ENCODE measurements at places on chromosomes 12 and 14.

- no peaks in the 10 kb centered on the region for H3K36me3 ChIP-seq
- no peak overlapping the region for H3K27ac ChIP-seq
- H3K4me1 ChIP-seq, result peaks cover 22% of the 10 kb centered on the region
- DNase-seq, result peak; percentile 87
- no peak overlapping the region for H3K4me3 ChIP-seq
- H3K27me3 ChIP-seq, result no peaks in the 10 kb centered on the region
These were observed 71.3 kb downstream of the ANKRD9 start for GRCh38 chr14:102437997-102438915.

DNA sequence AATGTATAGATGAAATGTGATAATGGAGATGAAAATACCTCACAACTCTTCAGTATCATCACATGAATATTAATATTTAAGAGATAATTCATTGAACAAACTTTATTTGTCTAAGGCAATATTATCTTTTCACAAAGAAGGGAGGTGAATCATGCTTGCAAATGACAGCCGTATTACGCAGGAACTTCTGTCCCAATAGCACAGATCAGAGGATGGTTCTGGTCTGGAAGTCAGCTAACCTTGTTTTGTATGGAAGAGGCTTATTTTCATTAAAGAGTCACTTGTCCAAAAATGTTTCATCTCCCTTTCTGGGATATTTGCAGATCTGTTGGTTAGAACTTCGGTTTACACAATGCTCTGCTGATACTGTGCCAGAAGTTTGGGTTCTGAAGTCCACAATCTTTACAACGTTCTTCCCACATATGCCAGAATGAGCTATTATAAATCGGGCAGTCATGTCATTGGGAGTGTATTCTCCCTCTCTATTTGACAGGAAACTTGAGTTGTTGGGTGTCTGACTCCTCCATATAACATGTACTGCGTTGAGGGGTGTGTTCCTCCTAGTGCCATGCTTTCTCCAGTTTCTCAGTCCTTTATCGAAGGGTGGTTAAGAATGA, 29.8 kb downstream of the YY1 start:
- H3K4me3 ChIP-seq, result no peak overlapping the region
- H3K27me3 ChIP-seq, result no peaks in the 10 kb centered on the region
- no peak overlapping the region for H3K27ac ChIP-seq
- no peak for DNase-seq
- H3K36me3 ChIP-seq, result peaks cover 34% of the 10 kb centered on the region

- H3K4me3 ChIP-seq, result no peak overlapping the region
- DNase-seq, result no peak
These were observed 33.5 kb upstream of the EVL start for GRCh38 chr14:100031506-100032281.

- no peaks in the 10 kb centered on the region for H3K36me3 ChIP-seq
- no peaks in the 10 kb centered on the region for H3K27me3 ChIP-seq
- H3K4me1 ChIP-seq, result no peaks in the 10 kb centered on the region
- DNase-seq, result no peak
These were observed 9.3 kb upstream of the DENND5B start for GRCh38 chr12:31600252-31600651.

GRCh38 chr12:26331960-26332359, 136.6 kb downstream of the SSPN start:
- H3K36me3 ChIP-seq, result no peaks in the 10 kb centered on the region
- no peaks in the 10 kb centered on the region for H3K4me1 ChIP-seq
- no peaks in the 10 kb centered on the region for H3K27me3 ChIP-seq
- no peak overlapping the region for H3K27ac ChIP-seq
- no peak for DNase-seq
- H3K4me3 ChIP-seq, result no peak overlapping the region

DNA sequence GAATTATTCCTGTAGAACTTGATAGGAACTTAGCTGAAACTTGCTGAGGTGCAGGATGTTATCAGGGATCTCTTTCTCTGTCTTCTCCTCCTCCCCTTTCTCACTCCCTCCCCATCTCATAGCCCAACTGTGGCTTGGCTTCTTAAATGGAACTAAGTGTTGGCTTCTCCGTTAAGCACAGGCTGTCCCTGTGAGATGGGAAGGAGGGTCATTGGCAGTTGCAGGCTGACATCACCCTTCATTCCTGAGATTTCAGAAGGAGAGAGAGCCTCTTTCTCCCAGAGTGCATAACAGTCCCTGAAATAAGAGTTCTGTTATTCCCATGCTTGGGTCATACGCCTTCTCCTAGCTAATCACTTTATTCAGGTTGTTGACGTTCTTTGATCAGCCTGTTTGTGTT, 162.0 kb downstream of the UNC79 start:
- H3K27me3 ChIP-seq, result no peaks in the 10 kb centered on the region
- no peak overlapping the region for H3K4me3 ChIP-seq
- no peak for DNase-seq
- no peaks in the 10 kb centered on the region for H3K36me3 ChIP-seq
- no peak overlapping the region for H3K27ac ChIP-seq
- H3K4me1 ChIP-seq, result no peaks in the 10 kb centered on the region

GRCh38 chr12:52438305-52439301, 4.4 kb upstream of the KRT75 start:
- H3K27me3 ChIP-seq, result peaks cover 3% of the 10 kb centered on the region
- H3K27ac ChIP-seq, result no peak overlapping the region
- H3K4me1 ChIP-seq, result no peaks in the 10 kb centered on the region
- H3K36me3 ChIP-seq, result no peaks in the 10 kb centered on the region
- DNase-seq, result peak; percentile 46

- no peaks in the 10 kb centered on the region for H3K27me3 ChIP-seq
- no peak overlapping the region for H3K27ac ChIP-seq
- H3K4me1 ChIP-seq, result peaks cover 6% of the 10 kb centered on the region
These were observed 81.5 kb downstream of the BHLHE41 start for GRCh38 chr12:26043135-26044006.

GRCh38 chr14:65492266-65492665, 79.7 kb downstream of the FUT8 start:
- DNase-seq, result no peak
- no peak overlapping the region for H3K27ac ChIP-seq
- H3K36me3 ChIP-seq, result no peaks in the 10 kb centered on the region
- no peak overlapping the region for H3K4me3 ChIP-seq
- H3K4me1 ChIP-seq, result no peaks in the 10 kb centered on the region

GRCh38 chr14:94227029-94227428, 52.9 kb downstream of the PPP4R4 start:
- no peak overlapping the region for H3K27ac ChIP-seq
- H3K4me3 ChIP-seq, result no peak overlapping the region
- no peaks in the 10 kb centered on the region for H3K4me1 ChIP-seq
- H3K36me3 ChIP-seq, result no peaks in the 10 kb centered on the region

- no peak overlapping the region for H3K4me3 ChIP-seq
- no peaks in the 10 kb centered on the region for H3K4me1 ChIP-seq
- DNase-seq, result no peak
- no peaks in the 10 kb centered on the region for H3K27me3 ChIP-seq
- no peaks in the 10 kb centered on the region for H3K36me3 ChIP-seq
- no peak overlapping the region for H3K27ac ChIP-seq
These were observed 31.6 kb upstream of the RIN3 start for GRCh38 chr14:92481811-92482555.

- no peak overlapping the region for H3K4me3 ChIP-seq
- no peak overlapping the region for H3K27ac ChIP-seq
- no peaks in the 10 kb centered on the region for H3K27me3 ChIP-seq
- no peaks in the 10 kb centered on the region for H3K36me3 ChIP-seq
These were observed 51.2 kb downstream of the ACSS3 start for GRCh38 chr12:81128930-81129554.

- no peak overlapping the region for H3K27ac ChIP-seq
- H3K4me3 ChIP-seq, result no peak overlapping the region
- H3K4me1 ChIP-seq, result no peaks in the 10 kb centered on the region
- DNase-seq, result no peak
- no peaks in the 10 kb centered on the region for H3K36me3 ChIP-seq
These were observed 80.8 kb downstream of the TMTC1 start for GRCh38 chr12:29702972-29703371.

DNA sequence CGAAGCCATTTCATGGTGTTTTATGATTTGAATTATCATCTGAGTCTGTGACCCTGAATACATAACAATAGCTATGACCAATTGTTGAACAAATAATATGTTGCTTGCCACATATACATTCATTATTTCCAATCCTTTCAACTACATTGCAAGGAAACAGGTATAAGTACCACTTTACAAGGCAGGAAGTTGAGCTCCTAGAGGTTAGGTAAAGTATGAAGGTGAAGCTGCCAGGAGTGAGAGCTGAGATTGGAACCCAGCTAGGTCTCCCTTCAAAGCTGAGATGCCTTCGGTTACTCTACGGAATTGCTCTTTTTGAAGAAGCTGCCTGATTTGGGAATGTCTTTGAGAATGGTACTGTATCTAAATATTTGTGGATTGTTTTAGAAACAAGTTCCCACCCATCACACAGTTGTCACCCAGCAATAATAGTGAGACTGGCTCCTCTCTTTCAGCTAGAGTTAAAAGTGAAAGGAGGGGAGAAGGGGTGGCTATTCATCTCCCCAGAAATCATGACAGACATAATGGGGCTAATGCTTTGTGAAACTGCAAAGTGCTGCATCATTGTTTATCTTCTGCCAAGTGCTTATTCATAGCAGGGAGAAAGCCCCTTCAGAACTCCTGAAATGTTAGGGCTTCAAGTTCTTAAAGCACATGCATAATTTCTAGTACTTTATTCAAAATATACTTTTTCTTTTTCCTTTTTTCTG, 75.9 kb upstream of the AMIGO2 start:
- H3K27me3 ChIP-seq, result no peaks in the 10 kb centered on the region
- no peak overlapping the region for H3K4me3 ChIP-seq
- no peaks in the 10 kb centered on the region for H3K4me1 ChIP-seq
- no peak overlapping the region for H3K27ac ChIP-seq
- DNase-seq, result no peak

- H3K27ac ChIP-seq, result no peak overlapping the region
- no peaks in the 10 kb centered on the region for H3K4me1 ChIP-seq
- H3K27me3 ChIP-seq, result no peaks in the 10 kb centered on the region
- H3K36me3 ChIP-seq, result no peaks in the 10 kb centered on the region
These were observed 38.7 kb upstream of the CRY1 start for GRCh38 chr12:107131832-107132616.

DNA sequence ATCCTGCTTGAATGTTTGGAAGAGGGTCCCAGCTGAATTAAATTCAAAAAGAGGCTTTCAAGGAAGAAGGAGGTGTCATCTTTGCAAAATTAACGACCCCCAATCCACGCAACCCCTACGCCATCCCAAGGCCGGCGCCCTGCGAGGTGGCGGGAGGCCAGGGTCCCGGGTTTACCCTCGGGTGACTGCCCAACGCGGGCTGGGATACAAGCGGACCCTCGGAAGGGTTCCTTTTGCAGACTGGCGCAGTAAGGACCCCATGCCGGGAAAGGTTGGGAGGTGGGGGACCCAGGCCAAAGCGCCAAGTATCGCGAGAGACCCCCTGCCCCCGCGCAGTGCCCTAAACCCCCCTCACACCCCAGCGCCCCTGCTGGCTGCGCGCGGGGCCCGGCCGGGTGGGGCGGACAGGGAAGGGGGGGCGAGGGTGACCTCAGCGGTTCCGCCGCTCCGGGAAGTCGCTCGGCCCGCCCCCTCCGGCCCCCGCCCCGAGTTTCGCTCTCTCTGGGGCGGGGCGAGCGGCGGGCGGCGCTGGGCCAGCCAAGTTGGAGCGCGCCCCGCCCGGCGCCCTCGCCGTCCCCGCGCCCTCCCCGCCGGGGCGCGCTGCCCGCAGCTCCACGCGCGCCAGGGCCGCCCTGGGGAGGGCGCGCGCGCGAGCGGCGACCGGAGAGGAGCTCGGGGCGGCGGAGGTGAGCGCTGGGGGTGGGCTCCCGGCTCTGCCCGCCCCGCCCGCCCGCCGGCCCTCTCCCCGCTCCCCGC, 708 bp upstream of the ZBTB42 start:
- H3K4me3 ChIP-seq, result peak overlapping the region; percentile 61
- no peaks in the 10 kb centered on the region for H3K36me3 ChIP-seq
- H3K4me1 ChIP-seq, result peaks cover 46% of the 10 kb centered on the region

- no peak overlapping the region for H3K4me3 ChIP-seq
- no peaks in the 10 kb centered on the region for H3K4me1 ChIP-seq
- H3K27ac ChIP-seq, result no peak overlapping the region
- DNase-seq, result no peak
- H3K36me3 ChIP-seq, result no peaks in the 10 kb centered on the region
- H3K27me3 ChIP-seq, result no peaks in the 10 kb centered on the region
These were observed 322.1 kb downstream of the RGS6 start for GRCh38 chr14:72254202-72254936.

- H3K4me3 ChIP-seq, result no peak overlapping the region
- no peaks in the 10 kb centered on the region for H3K36me3 ChIP-seq
- H3K27me3 ChIP-seq, result no peaks in the 10 kb centered on the region
- H3K4me1 ChIP-seq, result no peaks in the 10 kb centered on the region
These were observed 474.8 kb downstream of the TMTC2 start for GRCh38 chr12:83161456-83161855.

DNA sequence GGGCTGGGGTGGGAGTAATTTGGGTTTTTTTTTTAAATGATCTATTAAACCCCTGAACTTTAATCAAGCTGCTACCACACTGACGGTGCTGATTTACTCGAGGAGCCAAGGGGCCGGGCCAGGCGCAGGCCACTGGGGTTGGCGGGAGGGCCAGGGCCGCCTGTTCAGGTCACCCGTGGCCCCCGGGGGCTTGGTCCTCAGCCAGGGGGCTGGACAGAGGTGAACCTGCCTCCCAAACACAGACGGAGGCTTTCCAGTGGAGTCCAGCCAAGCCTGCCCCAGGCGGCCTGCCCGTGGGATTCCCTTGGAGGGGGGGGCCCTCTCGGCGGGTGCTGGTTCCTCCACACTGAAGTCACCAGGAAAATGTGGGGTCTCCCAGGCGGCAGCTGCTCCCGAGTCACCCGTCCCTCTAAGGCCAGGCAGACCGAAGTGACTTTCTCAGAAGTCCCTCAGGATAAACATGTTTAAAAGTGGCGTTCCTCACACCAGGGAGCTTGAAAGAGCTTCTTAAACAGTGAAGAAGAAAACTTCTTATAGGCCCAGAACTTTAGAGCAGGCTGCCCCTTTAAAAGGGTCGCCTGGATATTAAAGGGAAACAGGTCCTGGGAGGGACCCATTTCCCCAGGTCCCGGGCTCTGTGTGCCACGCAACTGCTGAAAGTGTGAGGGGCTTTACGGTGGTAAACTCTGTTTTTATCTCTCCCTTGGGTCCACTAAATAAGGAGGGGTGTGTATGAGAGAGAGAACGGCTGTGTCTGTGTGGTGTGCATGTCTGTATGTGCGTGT, 167.2 kb upstream of the GSC start:
- H3K4me1 ChIP-seq, result no peaks in the 10 kb centered on the region
- DNase-seq, result no peak
- peak overlapping the region; percentile 28 for H3K27ac ChIP-seq
- H3K4me3 ChIP-seq, result no peak overlapping the region
- H3K36me3 ChIP-seq, result no peaks in the 10 kb centered on the region
- no peaks in the 10 kb centered on the region for H3K27me3 ChIP-seq

DNA sequence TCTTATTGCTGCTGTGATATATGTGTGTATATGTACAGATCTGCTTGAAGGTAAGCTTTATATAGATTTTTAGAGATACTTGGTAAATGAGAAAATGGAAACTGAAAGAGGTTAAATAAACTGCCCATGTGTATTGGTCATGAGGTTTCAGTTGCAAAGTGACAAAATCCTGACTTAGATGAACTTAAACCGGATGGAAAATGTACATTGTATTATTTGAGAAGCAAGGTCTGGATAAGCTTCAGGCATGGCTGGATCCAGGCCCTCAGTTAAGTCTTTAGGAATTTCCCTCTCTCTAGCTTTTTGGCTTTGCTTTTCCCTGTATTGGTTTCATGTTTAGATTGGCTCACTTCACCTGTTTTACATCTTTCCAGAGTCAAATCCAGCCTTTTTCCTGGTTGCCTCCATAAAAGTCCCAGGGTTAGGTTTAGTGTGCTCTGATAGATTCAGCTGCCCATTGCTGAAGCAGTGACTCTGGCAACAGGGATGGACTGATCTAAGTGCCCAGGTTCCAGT, 21.0 kb upstream of the MAP1LC3B2 start:
- H3K27me3 ChIP-seq, result no peaks in the 10 kb centered on the region
- no peaks in the 10 kb centered on the region for H3K36me3 ChIP-seq
- no peak overlapping the region for H3K27ac ChIP-seq
- H3K4me1 ChIP-seq, result no peaks in the 10 kb centered on the region
- H3K4me3 ChIP-seq, result no peak overlapping the region

All from small intestine (tissue), 16 donors.